ENCODE measurements at places on chromosomes 3 and 15.

DNA sequence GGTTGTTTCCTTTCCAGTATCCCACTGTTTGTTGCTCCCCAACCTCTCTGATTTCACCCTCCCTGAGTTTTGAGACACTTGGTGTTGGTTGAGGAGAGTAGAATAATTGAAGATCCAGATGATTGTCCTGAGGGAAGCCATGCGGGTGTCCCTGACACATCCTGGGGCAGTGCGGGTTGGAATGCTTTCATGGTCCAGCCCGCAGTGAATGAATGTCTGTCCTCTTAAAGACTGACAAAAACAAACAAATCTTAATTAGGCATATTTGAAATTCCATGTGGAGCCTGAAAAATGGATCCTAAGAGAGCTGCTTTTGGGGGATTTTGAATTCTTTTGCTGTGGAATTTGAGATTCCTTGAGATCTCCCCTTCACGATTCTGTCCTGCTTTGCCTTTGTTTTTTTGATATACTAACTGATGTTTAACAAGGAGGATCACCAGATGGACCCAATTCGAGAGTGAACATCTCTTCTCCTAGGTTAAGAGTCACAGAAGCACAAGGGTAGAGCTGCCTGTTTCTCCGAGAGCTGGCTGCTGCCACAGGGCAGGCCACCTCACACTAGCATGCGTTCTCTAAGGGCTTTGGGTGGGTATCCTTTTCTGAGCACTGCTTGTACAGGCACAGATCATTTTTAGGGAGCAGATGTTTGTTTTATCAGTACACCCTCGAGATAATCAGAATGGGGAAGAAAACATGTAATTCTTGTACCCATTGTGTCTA lies 47.4 kb downstream of the GPR171 start:
- no peak for DNase-seq

- DNase-seq: no peak
Observed at GRCh38 chr15:101492766-101493692, 3.5 kb upstream of the PCSK6 start.

GRCh38 chr15:28957606-28958498 lies 72.1 kb downstream of the APBA2 start:
- no peak for DNase-seq

DNA sequence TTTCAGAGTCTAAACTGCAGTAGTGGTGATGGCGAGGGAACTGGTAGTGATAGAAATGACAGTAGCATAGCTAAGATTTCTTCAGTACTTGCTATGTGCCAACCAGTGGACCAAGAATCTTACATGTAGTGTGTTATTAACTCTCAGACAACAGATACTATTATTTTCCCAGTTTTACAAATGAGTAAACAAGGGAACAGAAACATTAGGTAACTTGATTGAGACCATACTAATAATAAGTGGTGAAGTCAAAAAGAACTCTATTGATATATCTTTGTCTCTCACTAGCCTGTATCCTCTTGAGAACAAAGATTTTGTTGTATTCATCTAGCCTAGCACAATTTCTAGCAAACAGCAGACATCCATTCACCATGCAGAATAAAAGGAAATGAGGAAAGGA lies 250.1 kb downstream of the ZBTB20 start:
- DNase-seq: no peak

DNA sequence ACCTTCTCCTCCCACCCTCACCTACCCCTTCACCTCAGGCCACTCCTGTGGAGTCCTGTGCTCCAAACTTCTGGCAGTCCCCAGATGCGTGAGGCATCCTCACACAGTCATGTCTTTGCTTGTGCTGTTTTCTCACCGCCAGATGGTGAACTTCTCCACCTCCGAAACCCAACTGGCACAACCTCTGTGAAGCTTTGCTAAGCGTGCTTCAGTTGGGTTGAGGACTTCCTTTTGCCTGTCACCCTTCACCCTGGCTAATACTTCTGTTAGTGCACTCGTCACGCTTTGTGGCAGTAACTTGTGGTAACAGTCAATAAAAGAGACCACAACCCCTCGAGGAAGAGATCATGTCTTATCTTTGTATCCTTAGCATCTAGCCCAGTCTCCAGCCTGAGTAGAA lies 42.0 kb upstream of the SKOR1 start:
- no peak for DNase-seq

GRCh38 chr3:3172627-3173026 lies 6.9 kb downstream of the CRBN start:
- no peak for DNase-seq
